Activated CD8-positive, alpha-beta memory T cell treated with anti-CD3 and anti-CD28 coated beads, Interleukin-2, amount 10 ng/mL, durations not matched to agents 7 days and 5 days (primary cell): ENCODE measurements at places on chromosomes 1 and 21.

DNA sequence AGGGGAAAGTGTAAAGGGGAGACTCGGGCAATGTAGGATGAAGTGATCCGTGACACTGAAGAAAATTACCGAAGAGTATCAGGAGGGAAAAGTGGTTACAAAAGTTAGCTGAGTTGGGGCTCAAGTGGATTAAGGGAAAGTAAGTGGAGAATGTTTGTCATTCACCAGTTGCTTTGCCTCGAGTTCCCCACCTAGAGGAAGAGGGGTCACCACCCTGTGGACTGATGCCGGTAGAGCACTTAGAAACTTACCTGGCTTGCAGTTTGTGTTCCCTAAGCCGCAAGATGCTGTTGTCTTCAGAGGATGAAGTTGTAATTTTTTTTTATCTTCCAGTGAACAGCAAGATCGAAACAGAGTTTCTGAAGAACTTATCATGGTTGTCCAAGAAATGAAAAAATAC lies 1.0 kb downstream of the PER3 start:
- no peak for DNase-seq

DNA sequence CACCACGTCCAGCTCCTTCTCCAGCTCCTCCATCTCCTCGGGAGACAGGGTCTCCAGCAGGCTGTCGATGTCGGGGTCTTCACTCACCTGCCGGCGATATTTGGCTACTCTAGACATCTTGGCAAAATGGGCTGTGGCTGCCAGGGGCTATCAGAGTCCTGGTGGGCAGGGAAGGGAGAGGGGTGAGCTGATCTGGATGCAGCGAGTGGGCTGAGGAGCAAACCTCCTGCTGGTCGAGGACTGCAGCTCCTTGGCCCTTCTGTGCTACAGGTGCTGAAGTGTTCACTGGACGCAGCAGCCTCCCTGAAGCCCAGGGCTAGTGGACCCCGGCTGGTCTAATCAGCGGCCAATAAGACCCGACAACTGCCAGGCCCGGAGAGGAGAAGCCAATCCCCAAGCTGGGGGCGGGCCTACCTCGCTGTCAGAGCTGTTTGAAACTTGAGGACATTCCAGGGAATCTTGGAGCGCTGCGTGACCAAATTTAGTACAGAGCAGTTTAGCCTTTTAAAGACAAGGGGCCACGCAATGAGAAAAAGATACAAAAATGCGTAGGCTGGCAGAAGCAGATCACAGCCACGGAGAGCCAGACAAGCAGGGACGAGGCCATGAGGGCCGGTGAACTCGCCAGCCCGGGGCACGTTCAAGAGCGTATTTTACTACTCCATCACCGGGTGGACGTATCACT lies at the start of gene LMOD1:
Gene LMOD1 (minus strand): TSS at position 325 of the 685 bp plus-strand sequence. CDS start 208 bp downstream, at position 117.
- no peak for DNase-seq

DNA sequence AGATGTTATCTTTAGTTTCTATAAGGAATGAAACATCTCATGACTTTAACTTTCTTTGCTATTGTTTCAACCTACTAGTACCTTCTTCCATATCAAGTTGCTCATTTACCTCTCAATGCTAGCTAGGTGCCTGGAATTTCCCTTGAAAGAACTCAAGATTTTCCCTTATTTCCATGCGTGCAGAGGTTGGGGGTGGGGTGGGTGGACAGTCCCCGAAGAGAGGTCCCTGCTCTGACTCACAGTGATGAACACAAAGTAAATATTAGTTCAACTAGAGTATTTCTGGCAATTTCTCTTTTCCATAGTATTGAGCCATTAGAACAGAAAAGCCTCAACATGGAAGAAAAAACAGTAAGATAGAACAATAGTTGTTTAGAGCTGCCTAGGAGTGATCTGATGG lies 239.0 kb upstream of the ZP4 start:
- no peak for DNase-seq

GRCh38 chr1:9784508-9785133 lies 39.1 kb downstream of the CLSTN1 start:
- DNase-seq = peak; percentile 81

DNA sequence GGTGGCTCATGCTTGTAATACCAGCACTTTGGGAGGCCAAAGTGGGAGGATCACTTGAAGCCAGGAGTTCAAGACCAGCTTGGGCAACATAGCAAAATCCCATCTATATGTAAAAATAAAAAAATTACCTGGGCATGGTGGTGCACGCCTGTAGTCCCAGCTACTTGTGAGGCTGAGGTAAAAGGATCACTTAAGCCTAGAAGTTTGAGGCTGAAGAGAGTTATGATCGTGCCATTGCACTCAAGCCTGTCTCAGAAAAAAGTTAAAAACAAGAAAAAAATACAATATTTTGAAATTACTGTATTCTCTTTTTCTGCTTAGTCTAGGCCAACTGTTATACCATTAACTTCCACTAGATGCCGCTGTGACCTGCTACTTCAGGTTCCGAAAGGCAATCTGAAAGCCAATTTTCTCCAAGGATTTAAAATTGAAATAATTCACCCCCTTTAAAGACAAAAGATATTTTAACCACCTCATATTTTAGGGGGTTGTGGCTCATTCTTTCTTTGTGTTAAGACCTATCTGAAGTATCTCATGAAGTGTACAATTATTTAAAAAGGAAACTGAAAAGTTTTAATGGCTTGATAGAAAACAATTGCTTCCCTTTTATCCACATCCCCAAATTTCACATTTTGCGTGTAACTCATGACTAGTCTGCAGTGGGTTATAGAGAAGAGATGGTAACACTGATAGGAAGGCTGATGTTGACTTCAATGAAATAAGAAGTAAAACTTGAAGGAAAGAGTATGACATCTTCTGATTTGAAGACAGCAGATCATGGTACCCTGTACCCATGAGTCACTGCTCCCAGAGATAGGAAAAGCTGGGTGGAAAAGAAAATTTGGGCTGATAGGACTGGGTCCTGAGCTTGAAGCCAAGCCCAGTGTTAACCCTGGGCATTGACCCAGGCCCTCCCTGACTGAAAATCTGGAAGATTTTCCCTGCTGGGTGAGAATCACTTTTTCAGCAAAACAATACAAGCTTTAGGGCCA lies 24.4 kb upstream of the CLDN14 start:
- peak; percentile 52 for DNase-seq

DNA sequence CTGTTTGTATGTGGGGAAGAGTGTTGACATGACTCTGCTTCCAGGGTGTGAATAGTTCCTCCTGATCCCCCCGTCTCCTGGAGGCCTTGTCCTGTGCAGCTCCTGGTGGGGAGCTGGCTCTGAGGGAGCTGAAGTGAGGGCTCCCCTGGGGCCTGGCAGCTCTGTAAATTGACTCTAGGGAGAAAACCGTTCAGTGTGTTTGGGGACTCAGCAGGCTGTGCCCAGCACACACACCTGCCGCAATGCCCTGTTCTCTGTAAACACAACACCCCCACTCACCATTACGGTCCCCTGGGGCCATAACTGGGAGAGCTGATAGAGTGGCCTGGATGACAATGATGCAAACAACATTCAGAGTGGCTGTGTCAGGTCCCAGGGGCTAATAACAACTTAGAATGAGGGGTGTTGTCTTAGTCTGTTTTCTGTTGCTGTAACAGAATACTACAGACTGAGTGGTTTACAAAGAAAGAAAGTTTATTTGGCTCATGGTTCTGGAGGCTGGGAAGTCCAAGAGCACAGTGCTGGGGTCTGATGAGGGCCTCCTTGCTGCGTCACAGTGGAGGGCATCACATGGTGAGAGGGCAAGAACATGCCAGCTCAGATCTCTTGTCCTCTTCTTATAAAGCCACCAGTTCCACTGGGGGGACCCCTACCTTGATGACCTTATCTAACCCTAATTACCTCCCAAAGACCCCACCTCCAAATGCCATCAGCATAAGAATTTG lies 15.3 kb downstream of the ADORA1 start:
- DNase-seq = no peak

GRCh38 chr1:46437723-46438122 lies 43.6 kb downstream of the FAAH start:
- no peak for DNase-seq

- no peak for DNase-seq
Measured at GRCh38 chr1:190377294-190377693, 100.4 kb downstream of the BRINP3 start.

- DNase-seq = no peak
Measured at GRCh38 chr1:214494706-214495105, 56.7 kb downstream of the PTPN14 start.

GRCh38 chr1:52978045-52978444 lies 51.0 kb downstream of the SCP2 start:
- no peak for DNase-seq

- DNase-seq = no peak
Measured at GRCh38 chr1:230076121-230076520, 9.1 kb downstream of the GALNT2 start.

DNA sequence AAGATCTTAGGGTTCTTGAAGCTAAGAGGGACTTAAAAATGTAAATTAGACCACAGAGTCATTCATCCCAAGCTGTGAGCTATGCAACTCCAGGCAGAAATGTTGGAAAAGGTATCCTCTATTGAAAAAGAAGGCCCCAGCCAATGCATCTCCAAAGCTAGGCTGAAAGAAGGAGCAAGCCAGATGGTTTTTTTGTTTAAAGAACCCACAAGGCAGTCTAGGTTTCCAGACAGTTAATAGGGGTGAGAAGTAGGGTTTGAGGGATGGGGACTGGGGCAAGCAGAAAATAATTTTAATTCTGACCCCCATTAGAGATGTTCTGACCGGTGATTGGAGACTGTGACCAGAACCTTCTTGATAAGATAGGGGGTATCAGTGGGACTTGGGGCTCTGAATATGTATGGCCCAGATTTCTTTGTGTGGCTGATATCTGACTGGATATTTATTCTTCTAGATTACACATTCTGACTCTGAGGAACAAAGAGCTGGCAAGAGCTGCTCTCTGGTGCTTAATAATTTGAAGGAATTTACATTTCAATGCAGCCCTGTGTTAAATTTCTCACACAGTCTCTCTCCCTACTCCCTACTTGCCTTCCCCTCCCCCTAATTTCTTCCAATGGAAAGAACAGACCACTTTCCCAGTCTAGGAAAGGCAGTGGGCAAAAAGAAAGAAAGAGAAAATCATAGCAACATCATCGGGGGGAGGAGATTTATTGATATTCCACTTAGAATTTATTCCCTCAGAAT lies 104.9 kb downstream of the NUF2 start:
- DNase-seq = no peak

GRCh38 chr1:8097077-8097799 lies 71.1 kb upstream of the ERRFI1 start:
- peak; percentile 55 for DNase-seq

DNA sequence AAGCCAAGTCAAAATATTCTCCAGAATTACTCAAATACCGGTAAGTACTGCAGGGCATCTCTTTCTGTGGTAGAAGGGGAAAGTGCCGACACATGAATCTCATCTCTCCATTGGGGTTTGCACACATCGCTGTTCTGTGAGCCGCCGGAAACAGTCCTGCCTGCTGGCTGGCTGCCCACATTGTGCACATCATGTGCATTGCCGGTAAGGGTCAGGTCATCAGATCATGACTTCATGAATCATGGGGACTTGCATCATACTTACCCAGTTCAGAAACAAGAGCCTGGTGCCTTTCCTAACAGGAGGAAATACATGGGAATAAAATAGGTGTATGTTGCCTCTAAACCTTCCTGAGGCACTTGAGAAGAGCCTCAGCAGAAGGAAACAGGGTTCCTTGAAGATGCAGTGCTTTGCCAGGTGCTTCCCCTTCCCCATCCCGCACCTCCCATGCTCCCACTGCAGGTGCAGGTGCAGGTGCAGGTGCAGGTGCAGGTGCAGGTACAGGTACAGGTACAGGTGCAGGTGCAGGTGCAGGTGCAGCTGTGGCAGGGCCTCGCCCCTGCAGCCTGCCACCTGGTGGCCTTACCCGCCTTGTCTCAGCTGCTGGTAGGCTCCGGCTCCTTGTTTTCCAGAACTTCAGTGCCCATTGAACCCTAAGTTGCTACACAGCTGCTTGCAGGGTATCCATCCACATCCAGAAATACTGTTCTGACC lies 26.5 kb downstream of the GPR137B start:
- peak; percentile 40 for DNase-seq

GRCh38 chr1:27296773-27297291 lies 25.1 kb upstream of the TMEM222 start:
- peak; percentile 72 for DNase-seq

GRCh38 chr1:32221581-32221979 lies 573 bp downstream of the TMEM234 start:
- DNase-seq = no peak

DNA sequence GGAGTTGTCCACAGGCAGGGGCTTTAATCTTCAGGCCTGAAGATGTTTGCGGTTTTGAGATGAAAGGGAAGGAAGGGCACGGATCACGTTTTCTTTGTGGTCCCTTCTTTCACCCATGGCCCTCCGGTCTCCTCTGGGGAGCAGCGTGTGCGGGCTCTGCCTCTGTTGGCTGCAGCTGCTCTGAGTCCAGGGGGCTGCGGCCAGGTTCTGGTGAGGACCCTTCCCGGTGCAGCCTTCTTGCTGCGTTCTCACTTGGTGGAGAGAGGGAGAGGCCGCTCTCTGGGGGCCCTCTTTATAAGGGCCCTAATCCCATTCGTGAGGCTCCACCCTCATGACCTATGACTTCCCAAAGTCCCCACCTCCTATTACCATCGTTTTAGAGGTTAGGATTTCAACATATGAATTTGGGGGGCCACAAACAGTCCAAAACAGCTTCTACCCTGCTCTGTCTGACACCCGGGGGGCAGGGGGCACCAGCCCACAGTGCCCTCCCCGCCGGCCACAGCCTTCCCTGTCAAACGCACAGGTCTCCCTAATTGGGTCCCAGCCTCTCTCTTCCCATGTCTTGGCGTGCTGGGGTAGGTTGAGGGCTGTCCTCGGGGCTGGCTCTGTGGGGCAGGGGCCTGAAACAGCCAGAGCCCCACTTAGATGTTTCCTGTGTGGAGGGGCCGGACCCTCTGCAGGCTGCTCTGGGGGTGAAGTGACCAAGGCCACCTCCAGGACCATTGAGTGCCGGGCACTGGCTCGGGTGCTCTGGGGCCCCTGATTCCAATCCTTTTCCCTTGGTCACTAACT lies 100.1 kb upstream of the C1orf174 start:
- DNase-seq = no peak

DNA sequence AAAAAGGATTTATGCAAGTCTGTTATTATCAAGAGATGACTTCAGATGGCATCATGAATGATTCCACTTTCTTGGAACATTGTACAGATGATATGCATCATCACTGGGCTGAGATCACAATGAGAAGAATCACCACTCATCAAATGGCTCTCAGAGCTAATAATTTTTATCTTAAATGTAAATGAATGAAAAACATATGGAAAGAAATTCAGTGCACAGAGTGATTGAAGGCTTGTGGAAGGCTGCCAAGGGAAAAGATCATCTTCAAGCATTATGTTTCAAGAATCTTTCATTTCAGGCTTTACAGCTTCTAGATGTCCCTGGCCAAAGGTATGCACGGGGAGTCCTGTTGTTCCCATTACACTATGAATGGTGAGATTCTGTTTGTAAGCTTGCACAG lies 955.7 kb downstream of the TTLL7 start:
- DNase-seq = no peak

- DNase-seq = no peak
Measured at GRCh38 chr1:76764638-76765454, 102.4 kb upstream of the ST6GALNAC5 start.

- DNase-seq = peak; percentile 53
Measured at GRCh38 chr1:112618114-112618720, 724 bp downstream of the ST7L start.

- DNase-seq = no peak
Measured at GRCh38 chr1:230142608-230143210, 75.7 kb downstream of the GALNT2 start.

- no peak for DNase-seq
Measured at GRCh38 chr1:88609051-88609450, 75.0 kb upstream of the PKN2 start.

GRCh38 chr21:35796844-35797243 lies 263.5 kb downstream of the SETD4 start:
- no peak for DNase-seq

GRCh38 chr1:50091068-50091467 lies 17.7 kb upstream of the ELAVL4 start:
- no peak for DNase-seq

- no peak for DNase-seq
Measured at GRCh38 chr1:198007687-198008607, 90.8 kb downstream of the LHX9 start.
